IPS DF 6.9 (cell line): ENCODE measurements at places on chromosomes 3 and 15.

- DNase-seq, result no peak
These were observed 6.1 kb upstream of the DUSP7 start for GRCh38 chr3:52062505-52062904.

GRCh38 chr3:104291437-104291851, 1075.3 kb upstream of the ALCAM start:
- no peak for DNase-seq

DNA sequence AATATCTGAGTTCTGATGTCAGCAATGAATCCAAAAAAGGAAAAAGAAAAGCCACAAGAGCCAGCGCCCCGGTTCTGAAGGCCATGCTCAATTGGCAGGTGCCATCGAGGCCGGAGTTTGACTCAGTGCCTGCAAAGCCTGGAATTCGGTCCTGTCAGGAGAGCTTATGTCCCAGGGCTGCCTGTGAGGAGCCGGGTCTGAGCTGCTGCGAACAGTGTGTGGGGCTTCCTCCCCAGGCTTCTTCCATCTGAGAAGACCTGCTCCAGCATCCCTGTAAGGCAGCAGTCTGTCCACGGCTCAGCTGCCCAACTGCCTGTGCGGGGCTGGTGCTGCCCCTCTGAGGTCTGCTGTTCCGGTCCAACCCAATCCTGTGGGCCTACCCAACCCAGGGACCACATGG, 46.1 kb downstream of the ROPN1B start:
- DNase-seq, result no peak

- DNase-seq, result no peak
These were observed 25.9 kb downstream of the RNF111 start for GRCh38 chr15:59013246-59013873.

- no peak for DNase-seq
These were observed 44.8 kb downstream of the GATM start for GRCh38 chr15:45333550-45333949.

- no peak for DNase-seq
These were observed 25.4 kb upstream of the TSEN2 start for GRCh38 chr3:12458901-12459300.

GRCh38 chr3:169460035-169460434, 203.5 kb downstream of the MECOM start:
- DNase-seq, result no peak

DNA sequence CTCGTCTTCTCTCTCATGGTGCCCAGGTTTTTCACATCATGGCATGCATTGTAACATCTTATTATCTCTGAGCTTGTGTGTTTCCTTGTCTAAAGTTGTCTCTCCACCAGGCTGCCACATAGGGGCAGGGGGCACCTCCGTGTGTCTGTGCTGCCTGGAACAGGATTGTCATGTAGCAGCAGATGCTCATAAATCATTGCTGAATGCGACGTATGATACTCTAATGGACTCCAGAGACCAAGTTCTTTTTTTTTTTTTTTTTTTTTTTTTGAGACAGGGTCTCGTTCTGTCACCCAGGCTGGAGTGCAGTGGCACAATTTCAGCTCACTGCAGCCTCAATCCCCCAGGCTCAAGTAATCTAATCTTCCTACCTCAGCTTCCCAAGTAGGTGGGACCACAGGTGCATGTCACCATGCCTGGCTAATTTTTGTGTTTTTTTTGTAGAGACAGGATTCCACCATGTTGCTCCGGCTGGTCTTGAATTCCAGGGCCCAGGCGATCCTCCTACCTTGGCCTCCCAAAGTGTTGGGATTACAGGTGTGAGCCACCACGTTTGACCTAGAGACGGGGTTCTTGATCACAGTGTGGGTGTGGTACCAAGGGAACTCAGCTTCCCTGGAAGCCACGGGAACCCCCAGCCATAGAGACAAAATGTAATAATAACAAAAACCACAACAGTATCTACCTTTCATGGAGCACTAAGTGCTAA, 4.7 kb upstream of the DNASE1L3 start:
- DNase-seq, result no peak

- no peak for DNase-seq
These were observed 28.2 kb downstream of the C3orf62 start for GRCh38 chr3:49248840-49249227.

DNA sequence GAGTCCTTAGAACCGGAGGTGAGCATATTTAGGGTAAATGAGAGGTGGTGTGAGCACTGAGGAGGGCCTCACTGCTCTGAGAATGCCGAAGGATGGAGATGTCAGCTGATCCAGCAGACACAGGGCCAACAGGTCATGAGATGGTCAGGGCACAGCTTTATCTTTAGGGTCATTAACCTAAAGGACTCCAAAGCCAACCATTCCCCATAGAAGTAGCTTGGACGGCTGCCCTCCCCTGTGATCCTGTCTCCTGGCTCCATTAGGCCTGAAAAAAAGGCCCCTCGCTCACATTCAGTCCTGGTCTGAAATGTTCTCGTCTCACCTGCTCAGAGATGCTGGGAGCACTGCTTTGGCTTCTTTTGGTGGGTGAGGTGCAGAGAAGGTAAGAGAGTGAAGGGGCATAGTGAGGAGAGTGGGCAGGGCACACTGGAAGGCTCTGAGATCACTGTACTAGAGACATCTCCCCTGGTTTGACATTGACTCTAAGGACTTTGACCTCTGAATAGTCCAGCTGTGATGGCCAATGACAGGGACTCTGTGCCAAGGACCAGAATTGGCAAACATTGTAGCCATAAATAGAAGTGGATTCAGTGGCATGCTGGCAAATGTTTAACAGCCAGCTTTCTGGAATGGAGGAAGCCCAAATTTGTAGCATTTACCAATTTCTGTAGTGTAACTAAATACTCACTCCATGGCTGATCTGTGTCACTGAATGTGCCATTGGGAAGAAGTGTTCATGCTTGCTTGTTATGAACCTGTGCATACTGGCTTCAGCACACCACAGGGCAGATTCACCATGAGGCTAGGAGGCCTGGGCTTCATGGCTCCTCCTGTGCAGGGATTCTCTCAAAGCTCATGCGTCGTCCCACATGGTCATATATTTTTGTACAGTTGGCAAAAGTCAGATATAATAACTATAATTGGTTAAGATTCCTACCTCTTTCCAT, 76.2 kb upstream of the MRPS22 start:
- no peak for DNase-seq

GRCh38 chr15:52306270-52306669, 10.7 kb upstream of the MYO5C start:
- no peak for DNase-seq

DNA sequence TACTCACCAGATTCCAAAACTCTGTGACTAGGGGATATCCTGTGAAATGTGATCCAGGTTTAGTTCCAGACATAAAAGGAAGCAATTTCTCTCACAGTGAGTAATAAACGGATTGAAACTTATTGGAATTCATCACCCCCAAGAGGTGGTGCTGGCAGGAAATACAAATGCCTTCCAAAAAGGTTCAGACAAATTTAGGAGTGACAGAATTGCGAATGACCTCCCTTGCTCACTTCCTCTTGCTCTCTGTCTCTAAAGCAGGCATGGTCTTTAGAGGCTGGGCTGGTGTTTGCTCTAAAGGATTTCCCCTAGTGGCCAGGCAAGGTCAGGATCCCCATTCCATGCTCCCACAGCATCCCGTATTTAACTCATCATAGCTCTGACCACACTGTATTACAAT, 449.4 kb upstream of the PPP2R3A start:
- DNase-seq, result peak; percentile 35

DNA sequence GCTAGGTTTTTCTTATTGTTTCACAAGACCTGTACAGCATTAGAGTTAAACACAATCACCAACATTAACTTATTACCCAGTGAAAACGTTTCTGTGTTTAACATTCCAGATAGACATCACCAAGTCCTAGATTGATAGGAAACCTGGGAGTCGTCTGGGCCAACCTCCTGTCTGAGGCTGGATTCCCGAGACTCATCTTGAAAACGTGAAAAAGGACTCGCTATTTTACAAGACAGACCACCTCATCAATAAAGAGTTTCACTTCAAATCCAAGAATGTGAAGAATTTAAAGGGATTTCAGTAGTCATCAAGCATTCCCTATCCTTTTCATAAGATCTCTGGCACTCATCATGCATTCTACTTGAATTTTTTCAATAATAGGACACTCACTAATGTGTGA, 626.6 kb downstream of the MCTP2 start:
- no peak for DNase-seq

GRCh38 chr3:178353006-178353694, 183.1 kb upstream of the KCNMB2 start:
- no peak for DNase-seq

DNA sequence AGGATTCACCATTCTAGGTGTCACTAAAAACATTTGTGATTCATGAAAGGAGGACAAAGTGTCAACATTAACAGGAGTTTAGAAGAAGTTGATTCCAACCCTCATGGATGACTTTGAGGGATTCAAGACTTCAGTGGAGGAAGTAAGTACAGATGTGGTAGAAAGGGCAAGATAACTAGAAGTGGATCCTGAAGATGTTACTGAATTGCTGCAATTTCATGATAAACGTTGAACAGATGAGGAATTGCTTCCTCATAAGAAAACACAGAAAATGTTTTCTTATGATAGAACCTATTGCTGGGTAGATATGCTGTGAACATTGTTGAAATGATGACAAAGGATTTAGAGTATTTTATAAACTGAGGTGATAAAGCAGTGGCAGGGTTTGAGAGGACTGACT, 23.5 kb upstream of the ATP2C1 start:
- DNase-seq, result no peak

- DNase-seq, result no peak
These were observed 47.2 kb downstream of the CD86 start for GRCh38 chr3:122102191-122102935.

DNA sequence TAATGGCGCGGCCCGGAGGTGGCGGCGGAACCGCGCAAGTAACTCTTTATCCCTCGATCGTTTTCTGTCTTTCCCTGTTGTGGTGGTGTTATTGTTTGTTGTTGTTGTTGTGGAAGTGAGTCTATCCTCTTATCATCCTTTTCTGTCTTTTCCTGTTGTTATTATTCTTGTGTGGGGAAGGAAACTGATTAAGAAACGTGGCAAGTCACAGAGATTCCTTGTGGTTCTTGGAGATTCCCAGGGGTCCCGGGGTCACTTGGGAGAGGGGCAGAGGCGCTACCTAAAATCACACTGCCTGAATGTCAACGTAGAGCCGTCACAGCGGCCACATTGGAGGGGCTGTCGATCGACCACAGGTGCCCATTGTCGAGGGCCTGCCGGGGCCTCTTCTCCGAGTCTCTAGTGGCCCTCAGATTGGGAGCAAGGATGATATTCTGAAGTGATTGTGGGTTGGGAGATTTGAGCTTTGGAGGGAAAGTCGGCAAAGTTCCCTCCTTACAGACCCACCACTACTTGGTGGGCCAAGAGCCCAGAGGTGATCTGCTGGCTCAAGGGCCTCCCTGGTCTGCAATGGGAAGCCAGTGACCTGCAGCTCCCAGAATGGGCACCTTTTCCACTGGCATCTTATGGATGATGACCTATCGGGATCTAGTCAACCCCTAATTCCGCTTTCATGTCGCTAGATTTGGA, 790 bp downstream of the PARP14 start:
- DNase-seq, result no peak

- DNase-seq, result no peak
These were observed 7.0 kb upstream of the LPCAT4 start for GRCh38 chr15:34373951-34374350.

DNA sequence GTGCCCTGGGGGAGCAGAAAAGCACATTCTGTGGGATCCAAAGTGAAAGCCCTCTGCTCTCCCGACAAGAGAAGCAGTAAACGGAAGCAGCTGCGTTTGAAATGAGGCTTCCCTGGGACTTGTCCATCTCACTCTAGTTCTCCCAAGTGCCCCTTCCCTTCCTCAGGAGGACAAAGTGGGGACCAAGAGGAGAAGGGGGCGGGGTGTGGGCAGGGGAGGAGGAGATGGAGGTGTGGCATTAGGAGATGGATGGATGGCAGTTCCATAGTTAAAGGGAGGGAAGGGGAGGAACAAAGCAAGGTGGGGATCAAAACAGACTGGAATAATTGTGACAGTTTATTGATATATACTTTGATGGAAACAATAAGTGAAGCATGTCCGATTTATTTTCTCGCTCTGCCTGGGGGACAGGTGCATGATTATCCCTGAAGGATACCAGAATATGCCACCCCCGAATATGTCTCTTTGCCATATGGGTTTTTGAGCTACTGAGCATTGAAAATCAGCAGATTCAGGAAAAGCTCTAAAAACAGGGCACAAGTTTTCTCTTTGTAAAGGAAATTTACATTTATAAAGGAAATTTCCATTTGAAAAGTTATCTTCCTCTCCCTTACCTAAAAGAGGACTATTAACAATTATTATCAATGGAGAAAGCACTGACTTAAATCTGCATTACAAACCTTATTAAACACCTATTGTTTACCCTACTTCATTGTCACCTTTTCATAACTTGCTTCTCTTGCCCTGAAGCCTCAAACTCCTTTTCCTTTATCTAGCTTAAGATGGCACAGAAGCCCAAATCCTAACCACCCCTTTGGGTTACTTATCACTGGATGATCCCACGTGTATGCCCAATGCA, 58.9 kb upstream of the DAZL start:
- DNase-seq, result no peak

DNA sequence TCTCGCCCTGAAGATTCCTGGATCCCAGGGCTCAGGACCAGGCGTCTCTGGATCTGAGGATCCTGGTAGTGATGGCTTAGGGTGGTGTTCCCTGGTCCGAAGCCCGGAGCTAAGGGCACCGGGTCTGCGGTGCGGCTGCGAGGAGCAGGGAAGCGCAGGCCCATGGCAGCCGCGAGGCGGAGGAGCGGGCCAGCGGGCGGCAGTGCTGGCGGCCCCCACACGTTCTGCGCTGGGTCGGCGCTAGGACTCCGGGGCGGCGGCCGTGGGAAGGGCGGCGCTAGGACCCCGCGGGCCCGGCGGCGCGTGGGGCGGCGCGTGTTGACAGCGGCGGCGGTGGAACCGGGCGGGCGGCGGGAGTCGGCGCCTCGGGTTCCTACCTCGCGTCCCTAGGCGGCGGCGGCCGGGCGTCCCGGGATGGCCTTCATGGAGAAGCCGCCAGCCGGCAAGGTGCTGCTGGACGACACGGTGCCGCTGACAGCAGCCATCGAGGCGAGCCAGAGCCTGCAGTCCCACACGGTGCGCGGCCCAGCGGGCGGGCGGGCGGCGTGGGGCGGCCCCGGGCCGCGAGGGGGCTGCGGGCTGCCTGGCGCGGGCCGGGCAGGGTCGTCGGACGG, at the start of gene PXK:
Gene PXK, plus strand, starts transcription at position 318 of the 614 bp plus-strand sequence. Its CDS starts 97 bp downstream, at position 415.
- no peak for DNase-seq

GRCh38 chr15:53710906-53711305, 48.6 kb downstream of the WDR72 start:
- DNase-seq, result no peak
